Brain (organoid and tissue), 16 donors: ENCODE measurements at places on chromosomes 6 and 20.

GRCh38 chr6:25165800-25166199, 113.4 kb upstream of the CARMIL1 start:
- no peak for DNase-seq

- DNase-seq: no peak
These were observed 23.6 kb downstream of the PDSS2 start for GRCh38 chr6:107435798-107436197.

- no peak for DNase-seq
These were observed 37.9 kb upstream of the TGM2 start for GRCh38 chr20:38202982-38203293.

- DNase-seq: no peak
These were observed 186.7 kb downstream of the SMOC2 start for GRCh38 chr6:168627506-168628175.

- DNase-seq: no peak
These were observed 38.4 kb upstream of the TBXT start for GRCh38 chr6:166206066-166206465.

DNA sequence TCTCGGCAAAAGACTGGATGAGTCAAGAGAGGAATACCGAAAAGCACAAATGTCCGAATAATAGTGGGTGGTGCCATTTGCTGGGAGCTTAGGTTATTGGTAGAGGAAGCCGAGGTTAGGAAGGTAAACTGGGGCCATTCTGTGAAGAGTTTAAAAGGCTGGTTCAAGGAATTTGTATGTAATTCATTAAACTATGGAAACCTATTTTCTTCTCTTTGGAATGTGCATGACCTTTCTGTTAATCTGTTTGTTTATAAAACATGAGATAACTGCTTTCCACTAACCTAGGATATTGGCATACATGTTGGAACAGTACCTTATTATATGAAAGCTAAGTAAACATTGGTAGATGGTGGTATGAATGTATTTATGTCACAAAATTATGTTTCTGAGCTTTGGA, 71.8 kb downstream of the LCA5 start:
- no peak for DNase-seq

GRCh38 chr20:21145424-21145823, 19.5 kb downstream of the KIZ start:
- no peak for DNase-seq

DNA sequence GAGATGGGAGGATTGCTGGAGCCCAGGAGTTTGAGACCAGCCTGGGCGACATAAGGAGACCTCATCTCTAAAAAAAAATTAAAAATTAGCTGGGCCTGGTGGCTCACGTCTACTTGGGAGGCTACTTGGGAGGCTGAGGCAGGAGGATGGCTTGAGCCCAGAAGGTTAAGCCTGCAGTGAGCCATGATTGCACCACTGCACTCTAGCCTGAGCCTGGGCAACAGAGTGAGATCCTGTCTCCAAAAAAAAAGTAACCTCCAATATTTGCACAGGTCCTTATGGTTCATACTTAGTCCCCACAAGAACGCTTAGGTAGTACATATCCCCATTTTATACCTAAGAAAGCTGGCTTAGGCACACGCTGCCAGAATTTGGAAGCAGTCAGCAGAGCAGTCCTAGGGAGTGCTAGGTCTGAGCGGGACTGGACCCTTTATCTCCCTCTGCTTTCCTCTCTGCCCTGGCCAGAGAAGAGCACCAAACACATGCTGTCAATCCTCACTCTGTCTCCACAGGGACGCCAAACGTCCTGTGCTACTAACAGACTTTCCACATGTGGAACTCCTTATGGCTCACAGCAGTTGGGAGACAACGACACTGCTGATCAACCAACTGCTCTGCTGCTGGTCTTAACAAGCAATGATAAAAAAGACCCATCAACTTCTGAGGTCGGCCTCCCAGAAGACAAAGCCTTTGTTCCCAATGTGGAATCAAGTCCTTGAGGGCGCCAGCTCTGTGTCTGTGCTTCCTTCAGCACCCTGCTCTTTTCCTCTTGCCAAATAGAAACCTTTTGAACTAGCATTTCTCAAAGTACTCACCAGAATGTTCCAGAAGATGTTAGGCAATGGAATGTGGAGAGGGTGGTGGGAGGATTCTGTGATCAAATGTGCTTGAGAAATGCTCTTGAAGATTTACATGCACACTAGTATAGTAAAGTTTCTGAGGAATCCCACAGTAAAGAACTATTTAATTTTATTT, 226.3 kb upstream of the DTNBP1 start:
- no peak for DNase-seq

DNA sequence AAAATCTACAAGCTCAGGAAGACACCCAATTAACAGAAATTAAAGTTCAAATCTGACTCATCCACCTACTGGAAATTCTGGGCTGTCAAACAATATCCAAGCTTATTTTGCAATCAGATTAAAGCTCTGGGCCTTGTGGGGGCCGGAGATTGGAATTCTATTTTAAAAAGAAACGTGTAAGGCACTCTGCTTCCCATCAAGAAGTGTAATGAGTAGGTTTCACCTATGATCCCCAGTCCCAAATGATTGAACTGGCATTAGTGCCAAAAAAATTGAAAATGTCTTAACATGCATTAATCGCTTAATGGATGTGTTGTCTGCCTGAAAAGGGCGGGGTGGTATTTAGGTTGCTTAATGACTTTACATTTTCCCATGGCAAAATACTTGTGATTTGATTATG, 542.4 kb upstream of the BTBD3 start:
- no peak for DNase-seq

DNA sequence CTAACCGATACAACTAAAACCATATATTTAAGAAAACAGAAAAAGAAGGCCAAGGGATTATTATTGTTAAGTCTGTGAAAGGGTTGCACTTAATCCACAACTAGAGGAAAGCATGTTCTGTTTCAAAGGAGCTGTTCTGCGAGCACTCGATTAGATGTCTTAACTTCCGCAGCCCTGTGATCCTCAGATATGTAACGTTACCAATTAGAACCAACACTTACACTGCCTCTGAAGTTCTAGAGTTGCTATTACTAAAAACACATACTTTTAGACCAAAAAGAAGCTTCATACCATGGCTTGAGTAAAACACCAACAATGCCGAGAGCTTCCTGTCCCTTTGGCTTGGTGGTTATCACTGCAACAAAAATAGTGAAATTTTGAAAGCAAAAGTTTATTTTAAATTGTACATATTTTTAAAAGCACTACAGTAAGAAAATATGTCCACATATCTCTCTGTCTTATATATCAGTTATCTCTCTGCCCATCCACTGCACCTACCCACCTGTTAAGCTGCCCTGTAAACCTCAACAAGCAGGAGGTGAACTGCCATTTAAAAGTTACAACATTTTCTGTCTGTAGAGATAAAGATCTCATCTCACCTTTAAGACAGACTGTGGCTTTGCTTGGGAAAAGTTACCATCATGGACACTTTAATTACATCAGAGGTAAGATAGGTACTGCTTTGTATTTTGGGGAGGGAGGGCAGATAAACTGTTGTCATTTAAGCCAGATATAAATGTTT, 7.1 kb upstream of the DUSP22 start:
- no peak for DNase-seq

DNA sequence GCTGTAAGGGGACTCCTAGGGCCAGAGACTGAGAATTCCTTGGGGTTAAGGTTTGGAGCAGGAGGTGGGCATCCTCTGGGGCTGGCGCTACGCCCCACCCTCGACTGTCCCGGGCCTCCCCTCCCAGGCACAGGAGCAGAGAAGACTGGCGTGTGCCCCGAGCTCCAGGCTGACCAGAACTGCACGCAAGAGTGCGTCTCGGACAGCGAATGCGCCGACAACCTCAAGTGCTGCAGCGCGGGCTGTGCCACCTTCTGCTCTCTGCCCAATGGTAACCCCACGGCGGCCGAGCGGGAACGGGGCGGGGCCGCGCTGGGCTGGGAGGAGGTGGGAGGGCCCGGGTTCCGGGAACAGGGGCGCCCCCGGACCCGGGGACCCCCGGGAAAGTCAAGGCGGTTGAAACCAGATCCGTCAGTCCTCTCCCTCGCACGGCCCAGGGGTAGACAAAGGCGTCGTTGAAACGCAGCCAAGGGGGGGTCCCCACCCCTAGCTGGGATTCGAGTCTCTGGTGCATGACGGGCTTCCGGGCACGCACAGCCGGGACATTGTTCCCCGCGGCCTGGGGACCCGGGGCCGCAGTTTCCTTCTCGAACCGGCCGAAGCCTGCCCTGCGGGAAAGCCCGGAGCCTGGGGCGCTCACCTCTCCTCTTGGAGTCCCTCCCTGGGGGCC, 844 bp downstream of the WFDC2 start:
- DNase-seq: peak; percentile 74

DNA sequence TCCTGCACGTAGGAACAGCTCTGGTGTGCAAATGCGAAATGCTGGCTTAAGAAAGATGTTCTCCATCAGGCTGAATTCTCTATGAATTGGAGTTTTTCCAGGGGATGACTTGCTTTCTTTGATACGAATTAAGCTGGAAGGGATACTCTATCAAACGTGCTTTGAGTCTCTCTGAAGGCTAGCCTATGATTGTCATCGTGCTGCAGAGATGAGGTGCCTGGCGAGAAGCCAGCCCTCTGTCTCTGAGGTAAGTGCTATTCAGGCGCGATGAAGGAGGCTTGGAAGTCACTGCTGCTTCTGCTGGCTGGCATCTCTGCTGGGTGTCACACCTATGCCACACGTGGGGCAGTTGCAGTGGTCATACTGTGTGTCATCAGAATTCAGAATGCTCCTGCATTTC, 223.7 kb downstream of the TAF4 start:
- peak; percentile 64 for DNase-seq

GRCh38 chr6:136793363-136793762, 1.1 kb upstream of the MAP3K5 start:
- DNase-seq: no peak

GRCh38 chr20:16806886-16807285, 58.7 kb downstream of the OTOR start:
- DNase-seq: no peak

DNA sequence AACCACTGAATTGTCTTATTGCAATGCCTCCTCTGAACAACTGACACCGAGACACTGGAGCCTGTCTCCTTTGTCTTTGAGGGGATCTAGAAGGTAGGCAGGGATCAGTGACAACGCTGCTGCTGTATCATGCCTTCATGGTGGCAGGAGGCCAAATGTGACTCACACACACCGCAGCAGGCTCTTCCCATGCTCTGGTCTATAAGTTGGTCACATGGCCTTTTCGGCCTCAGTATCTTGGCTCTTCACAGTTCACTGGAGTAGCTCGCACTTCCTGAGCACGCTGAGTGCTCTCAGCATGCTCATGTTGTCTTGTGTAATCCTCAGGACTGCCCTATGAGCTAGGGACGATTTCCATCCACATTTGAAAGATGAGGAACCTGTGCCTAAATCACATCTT, 167.4 kb upstream of the PCSK2 start:
- DNase-seq: no peak

DNA sequence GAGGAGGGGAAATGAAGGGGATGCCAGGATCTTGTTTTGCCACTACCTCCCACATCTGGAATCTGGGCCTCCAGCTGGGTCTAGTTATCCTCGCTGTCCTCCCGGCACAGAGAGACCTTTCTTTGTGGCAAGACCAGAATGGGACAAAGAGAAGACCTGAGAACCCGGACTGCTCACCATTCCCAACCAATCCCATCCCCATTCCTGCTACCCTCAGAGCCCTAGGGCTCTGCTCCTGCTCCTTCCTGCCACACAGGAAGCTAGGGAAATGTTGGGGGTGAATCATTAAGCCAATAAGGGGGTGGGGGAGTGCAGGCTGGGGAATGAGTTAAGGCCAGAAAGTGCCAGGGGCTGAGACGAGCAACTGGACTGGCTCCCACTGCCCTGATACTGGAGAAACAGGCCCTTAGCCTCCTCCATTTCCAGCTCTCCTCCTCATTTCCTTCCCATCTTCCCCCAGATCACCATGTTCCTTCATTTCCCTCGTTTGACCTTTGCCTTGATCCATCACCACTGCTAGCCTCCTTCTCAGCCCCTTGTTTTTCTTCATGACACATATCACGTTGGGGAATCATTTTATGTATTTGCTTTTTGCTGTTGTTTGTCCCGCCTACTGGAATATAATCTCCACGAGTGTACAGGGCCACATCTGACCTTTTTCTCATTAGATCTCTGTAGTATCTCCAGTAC, 4.6 kb upstream of the IER3 start:
- no peak for DNase-seq

GRCh38 chr6:33418690-33419291, 884 bp upstream of the CUTA start:
- DNase-seq: no peak

DNA sequence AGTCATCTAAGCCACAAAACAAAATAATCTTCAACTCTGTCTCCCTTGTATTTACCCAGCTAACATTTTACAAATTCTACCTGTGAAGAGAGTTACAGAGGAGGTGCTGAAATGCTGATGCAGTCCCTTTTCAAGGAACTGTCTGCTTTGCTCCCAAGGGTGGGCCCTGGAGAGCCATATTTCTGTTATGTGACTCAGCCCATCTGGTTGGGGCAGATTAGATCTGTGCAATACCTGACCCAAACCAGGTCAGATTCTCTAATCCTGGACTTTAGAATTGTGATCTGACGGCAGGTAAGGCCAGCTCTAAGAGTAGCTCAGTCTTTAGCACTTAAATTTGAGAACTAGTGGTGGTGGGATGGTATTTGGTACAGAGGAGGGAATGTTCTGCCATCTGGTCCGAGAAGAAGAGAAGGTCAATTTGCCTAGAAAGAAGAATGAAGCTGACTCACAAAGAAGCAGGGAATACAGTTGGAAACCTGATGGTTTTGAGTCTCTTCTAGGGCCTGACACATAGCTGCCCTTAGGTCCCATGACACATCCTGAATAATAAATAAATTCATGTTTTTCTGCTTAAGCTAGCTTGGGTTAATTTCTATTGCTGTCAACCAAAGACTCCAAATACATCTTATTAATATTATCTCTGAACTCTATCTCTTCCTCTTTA, 8.1 kb downstream of the ZNF311 start:
- DNase-seq: no peak

DNA sequence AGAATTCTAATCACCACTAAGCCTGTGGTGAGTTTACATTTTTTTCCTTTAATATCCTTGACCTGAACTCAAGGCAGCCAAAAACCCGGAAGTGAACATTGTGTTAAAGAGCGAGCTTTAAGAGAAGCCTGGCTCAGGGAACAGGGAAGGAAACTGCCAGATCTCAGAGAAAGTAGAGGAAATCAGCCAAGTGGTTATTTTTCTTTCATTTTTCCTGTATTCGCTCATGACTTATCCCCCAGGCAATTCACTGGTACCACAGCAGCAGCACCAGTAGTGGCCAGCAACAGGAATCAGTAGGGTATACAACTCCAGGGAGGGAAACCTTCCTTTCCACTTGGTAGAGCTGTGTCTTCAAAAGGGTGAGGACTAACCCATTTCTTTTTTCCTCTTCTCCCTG, 89.6 kb upstream of the HMGCLL1 start:
- no peak for DNase-seq

GRCh38 chr6:19320111-19320581, 517.0 kb upstream of the ID4 start:
- DNase-seq: peak; percentile 62

- DNase-seq: no peak
These were observed 275.8 kb upstream of the SULF2 start for GRCh38 chr20:48060841-48061720.

GRCh38 chr20:61875221-61875885, 190.3 kb downstream of the TAF4 start:
- DNase-seq: no peak
